Activated CD8-positive, alpha-beta memory T cell treated with anti-CD3 and anti-CD28 coated beads for 1 hour (primary cell): ENCODE measurements at places on chromosomes 3 and 15.

- DNase-seq, result no peak
Observed at GRCh38 chr3:72487946-72488737, 360.1 kb downstream of the SHQ1 start.

DNA sequence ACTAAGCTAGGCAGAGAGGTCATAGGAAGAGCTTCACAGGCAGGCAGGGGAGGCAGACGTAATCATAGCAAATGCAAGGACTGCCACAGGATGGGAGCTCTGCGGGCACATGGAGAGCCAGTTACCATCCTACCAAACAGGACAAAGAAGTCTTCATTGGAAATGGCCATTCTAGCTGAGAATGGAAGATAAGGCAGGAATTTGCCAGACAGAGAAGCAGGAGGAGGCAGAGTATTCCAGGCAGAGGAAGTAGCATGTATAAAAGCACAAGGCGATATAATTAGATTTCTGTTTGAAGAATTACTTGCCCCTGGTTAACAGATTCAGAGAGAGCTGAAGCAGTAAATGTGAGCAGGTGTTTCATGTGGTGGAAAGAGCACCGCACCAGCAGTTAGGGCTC is 3.5 kb upstream of the SEMA5B start:
- no peak for DNase-seq

DNA sequence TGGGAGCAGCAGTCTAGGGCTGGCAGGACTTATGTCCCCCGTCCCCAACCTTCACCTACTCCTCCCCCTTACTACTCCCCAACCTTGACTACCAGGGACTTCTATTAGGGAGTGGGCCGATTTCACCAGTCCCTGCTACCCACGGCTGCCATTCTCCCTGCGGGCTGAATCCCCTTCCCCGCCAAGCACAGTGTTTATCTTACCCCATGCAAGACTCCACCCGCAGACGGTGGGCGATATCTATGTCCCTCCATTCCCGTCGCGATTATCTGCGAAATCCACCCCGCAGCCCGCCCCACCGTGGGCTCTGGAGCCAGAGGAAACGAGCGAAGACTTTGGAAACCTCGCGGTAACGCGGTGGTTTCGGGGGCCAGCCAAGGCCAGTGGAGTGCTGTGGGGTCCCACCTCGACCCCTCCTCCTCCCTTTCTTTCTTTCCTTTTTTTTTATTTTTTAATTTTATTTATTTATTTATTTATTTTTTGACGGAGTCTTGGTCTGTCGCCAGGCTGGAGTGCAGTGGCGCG is 4.7 kb downstream of the ISLR2 start:
- DNase-seq, result no peak

DNA sequence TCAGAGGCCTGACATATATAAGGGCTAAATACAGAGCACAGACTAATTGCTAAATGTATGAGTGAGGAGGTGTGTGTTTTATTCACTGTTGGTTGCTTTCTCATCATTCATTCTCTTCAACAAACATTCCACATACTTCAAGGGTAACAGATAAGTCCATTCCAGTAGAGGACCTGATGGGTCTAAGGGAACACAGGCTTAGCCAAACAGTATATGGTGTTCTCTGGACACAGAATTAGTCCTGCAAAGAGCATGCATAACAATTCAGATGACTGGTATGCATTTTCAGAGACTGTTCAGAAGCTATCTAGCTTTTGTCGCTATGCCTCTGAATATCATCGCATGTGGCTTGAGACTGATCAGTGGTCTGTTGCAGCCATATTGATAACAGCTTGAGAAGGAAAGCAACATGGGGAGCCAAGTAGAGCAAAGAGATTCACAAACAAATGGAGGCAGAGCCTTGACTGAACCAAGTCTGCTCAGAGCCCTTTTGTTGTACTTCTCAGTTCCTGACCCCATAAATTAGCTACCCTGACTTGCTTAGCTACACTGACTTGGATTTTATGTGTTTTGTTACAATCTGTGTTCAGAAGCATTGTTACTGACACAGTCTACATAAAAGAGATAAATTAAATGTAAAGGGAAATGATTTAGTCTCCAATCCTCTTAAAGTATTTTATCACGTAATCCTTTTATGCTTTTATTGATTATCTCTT is 1178.7 kb downstream of the ROBO1 start:
- no peak for DNase-seq

DNA sequence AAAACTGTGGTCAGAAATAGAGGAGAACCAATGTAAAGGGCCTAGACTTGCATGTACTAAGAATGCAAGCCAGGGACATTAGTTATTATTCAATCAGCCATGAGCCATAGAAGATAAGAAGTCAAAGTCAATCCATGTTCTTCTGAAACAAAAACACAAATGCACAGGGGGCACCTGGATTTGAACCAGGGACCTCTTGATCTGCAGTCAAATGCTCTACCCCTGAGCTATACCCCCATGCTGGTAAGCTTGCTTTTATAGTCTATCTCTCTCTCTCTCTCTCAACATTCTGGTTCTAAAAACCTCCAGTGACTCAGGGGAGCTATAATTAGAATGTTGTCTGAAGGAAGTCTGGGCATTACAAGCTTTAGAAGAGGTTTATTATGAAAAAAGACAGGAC is 85.6 kb upstream of the ACP3 start:
- DNase-seq, result no peak

DNA sequence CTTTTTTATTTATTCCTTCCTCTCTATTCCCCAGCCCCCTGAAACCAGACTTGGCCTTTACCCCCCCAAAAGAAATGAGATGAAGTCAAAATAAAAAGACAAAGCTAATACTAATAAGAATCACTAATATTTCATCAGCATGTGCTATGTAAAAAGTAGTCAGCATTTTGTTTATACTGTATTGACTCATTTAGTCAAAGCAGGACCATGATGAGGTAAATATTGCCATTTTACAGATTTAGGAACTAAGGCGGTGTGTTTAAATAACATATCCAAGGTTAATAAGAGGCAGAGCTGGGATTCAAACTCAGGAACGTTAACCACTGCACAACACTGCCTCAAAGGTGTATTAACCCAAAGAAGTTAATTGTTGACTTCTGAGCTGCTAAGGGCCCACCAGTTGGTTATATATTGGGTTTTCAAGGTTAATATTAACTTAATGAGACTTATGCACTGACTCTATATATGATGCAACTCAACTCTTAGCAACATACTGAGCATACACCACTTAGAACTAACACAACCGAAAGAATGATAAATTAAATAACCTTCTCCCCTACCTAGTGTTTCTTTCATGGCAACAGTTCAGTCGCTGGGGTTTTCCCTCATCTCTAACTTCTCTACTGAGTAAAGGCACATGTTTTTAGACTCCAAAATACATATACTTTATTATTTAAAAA is 34.7 kb downstream of the FOXP1 start:
- no peak for DNase-seq

GRCh38 chr3:167882057-167882667 is 146.6 kb downstream of the SERPINI1 start:
- DNase-seq, result no peak

DNA sequence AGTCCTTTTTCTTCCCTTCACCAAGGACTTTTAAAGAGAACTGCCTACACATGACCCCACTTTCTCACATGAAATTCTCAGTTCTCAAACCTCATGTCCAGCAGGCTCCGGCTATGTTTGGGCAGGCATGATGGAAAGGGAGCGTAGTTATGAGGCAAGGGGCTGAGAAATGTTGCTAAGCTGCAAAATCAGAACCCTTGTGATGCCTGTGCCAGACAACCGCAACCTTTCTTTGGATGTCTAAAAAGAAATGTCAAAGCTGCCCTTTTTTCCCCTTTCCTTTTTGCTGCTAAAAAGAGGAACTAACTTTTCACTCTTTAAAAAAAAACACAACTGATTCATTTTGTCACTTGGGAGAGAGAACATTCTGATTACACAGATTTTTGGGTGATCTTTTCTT is 19.2 kb downstream of the GNB4 start:
- no peak for DNase-seq

GRCh38 chr3:122443090-122443489 is 27.2 kb upstream of the WDR5B start:
- DNase-seq, result no peak

GRCh38 chr15:52730173-52730572 is 51.0 kb upstream of the ATOSA start:
- peak; percentile 4 for DNase-seq
